Gastrocnemius medialis (tissue), 4 donors: ENCODE measurements at places on chromosomes 2 and 18.

DNA sequence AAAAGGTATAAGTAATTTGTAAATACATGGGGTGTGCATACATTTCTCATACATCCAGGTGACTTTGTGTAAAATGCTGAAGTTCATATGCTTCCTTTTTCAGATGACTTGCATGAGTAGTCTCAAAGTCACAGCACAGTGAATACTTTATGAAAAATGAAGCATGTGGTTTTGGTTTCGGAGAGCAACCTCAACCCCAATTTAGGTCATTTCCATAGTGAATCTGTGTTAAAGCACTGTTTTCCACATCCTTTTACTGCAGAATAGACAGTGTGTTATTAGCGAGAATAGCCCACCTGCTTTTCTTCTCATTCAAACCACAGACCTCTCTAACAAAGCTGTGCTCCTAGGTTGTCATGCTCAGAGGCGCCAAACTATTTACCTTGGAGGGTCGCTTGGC is 204.4 kb upstream of the RASGRP3 start:
- DNase-seq, result no peak

DNA sequence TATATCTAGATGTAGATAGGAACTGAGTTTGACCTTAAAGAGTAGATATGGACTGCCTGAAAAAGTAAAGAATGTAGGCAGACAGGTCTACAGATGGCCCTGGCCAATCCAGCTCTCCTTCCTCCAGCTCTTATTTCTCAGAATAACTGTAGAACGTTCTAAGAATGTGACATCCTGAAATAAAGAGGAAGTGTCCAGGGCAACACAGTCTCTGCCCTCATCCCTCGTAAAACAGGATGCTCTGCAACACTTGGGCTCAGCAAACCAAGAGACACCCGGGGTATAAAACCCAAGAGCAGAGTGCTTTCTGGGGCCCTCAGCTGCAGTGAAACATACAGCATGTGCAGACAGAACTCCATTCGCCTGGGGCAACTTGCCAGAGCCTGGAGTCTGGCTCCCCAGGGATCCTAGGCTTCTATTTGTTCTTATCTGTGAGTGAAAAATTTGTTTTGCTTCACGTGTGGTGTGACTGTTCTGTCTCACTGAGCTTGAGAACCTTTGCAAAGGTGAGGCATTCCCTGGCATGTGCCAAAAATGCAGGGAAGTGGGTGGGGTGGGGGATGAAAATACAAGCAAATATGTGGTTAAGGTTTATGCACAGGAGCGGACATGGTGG is 401.0 kb downstream of the SETBP1 start:
- no peak for DNase-seq

DNA sequence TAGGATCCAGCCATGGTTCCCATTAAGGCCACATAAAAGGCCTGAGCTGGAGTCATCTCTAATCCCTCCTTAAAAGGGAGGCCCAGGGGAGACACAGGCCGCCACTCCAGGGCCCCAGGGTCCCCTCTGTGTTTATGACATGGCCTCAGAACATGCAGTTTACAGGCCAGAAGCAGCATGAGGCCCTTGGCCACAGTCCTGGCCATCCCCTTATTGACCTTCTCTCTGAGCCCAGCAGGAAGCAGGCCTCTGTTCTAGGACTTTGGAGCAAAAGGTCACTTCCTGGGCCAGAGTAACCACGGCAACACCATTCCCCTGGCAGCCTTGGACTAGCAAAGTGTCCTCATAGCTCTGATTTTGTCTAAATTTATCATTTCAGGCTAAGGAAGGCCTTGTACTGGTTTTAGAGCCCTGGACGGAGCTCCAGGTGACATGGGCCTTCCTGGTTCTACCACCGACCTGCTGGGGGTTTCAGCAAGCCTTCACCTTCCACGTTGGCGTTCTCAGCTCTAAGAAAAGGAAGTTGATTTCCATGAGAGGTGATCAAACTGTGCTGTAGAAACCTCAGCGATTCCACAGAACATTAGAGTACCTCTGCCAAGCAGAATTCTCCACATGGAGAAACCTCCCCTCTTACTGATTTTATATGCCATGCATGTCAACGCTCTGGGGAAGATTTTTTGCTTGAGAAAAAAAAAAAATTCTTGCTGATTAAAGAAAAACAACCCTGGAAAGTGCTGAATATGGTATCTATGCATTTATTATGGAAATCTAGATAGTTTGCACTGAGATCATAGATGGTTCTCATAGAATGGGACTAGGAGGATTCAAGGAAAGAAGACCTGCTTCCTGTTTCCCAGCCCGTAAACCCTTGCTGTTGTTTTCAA is 53.7 kb downstream of the HS1BP3 start:
- peak; percentile 85 for DNase-seq

DNA sequence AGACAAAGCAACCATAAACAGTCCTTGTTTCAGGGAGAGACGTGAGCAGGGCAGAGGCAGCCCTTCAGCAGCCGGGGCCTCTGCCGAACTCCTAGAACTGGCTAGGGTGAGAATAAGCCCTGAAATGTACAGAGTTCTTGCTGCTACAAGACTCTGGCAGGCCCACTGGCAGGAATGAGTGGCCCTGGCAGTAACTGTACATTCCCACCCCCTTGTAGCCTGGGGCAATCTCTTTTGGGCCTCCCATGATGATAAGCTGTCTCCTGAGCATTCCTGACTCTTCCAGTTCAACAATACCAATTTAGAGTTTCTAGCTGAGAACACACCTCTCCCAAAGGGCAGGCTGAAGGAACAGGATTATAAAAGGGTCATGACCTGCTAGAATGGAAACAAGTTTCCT is 54.3 kb downstream of the HAUS1 start:
- DNase-seq, result no peak

DNA sequence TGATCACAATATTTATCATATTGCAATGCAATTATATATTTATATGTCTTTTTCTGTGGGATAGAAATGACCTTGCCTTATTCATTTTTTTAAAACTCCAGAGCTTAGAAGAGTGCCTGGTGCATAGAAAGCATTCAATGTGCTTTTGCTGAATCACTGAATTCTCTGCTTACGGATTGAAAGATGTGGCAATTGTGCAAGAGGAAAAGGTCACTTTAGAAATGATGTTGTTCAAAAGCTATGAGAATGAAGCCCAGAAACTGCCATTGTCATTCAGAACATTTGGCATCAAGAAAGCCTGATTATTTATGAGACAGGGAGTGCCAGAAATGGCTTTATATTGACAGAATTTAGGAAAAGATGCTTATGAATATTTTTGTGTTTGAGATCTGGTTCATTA is 678.6 kb upstream of the CDH2 start:
- no peak for DNase-seq

DNA sequence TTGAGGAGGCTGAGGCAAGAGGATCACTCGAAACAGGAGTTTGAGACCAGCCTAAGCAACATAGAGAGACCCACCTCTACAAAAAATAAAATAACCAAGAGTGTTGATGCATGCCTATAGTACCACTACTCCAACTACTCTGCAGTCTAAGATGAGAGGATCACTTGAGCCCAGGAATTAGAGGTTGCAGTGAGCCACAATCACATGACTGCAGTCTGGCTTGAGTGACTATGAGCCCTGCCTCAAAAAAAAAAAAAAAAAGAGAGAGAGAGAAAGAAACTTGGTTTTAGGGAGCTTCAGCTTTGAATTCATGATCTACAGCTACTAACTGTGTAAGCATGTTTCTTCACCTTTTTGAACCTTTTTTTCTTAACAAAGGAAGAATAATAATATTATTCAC is 119.9 kb downstream of the HNMT start:
- DNase-seq, result no peak

DNA sequence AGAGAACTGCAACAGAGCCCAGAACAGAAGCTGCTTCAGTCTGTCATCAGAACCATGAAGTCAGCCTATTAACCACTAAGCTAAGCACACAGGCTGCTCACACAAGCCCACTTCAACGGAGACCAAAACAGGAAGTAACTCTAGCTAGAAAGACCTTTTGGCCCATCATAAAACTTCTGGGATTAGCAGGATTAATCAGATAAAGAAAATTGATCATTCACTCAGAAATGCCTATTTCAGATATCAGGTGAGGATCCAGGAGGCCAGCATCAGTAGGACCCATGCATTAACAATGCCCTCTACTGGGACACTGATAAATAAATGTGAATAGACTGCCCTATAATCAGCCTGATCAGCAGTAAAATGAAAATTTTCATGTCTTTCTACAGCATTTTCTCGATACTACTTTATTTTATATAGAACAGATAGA is 101.4 kb downstream of the WDPCP start:
- no peak for DNase-seq

DNA sequence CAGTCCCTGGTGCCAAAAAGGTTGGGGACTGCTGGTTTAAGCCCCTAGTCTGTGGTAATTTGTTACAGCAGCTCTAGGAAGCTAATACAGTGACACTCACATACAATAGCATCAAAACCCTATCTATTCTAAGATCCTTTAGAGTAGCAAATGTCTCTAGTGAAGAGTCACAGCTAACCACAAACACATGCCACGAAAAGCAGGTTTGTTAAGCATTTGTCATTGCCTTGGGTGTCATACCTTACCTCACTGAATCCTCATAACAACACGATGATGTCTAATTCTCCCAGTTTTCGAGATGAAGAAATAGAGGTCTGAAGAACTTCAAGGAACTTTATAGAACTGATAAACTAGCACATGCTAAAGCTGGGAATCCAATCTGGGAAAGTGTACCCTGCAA is 29.6 kb upstream of the RNF152 start:
- no peak for DNase-seq

DNA sequence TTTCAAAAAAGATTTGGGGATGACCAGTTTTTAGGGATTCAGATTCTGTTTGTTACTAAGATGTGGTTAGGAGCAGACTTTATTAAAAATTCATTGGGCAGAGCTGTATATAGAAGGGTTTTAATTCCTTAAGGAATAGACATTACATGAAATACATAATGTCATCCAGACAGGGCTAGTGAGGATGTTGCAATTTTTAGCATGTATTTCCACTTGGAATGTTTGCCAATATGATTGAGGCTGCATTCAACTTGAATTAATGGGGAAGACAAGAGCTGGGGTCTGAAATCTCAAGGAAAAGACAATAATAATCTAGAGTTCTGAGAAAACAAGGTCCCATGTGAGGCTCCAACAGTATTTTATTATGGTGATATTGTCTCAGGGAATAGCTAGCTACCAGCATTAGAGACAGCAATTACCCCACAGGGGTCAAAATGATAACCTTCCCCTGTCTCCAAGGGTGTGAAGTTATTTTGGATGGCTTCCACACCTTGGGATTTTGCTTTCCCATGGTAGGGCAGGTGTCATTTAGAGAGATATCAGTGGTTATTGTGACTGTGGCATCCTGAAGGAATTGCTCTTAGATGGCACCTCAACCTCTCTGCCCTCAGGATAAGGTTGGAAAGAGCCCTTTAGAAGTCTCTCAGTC is 60.2 kb downstream of the VSNL1 start:
- no peak for DNase-seq

GRCh38 chr2:173264603-173265366 is 89.9 kb upstream of the CDCA7 start:
- DNase-seq, result peak; percentile 19

- no peak for DNase-seq
Observed at GRCh38 chr18:10020171-10020570, 106.4 kb downstream of the VAPA start.

GRCh38 chr2:176149939-176150583 is 1.3 kb upstream of the HOXD4 start:
- DNase-seq, result no peak

- DNase-seq, result no peak
Observed at GRCh38 chr2:230830428-230830827, 34.3 kb upstream of the ITM2C start.

DNA sequence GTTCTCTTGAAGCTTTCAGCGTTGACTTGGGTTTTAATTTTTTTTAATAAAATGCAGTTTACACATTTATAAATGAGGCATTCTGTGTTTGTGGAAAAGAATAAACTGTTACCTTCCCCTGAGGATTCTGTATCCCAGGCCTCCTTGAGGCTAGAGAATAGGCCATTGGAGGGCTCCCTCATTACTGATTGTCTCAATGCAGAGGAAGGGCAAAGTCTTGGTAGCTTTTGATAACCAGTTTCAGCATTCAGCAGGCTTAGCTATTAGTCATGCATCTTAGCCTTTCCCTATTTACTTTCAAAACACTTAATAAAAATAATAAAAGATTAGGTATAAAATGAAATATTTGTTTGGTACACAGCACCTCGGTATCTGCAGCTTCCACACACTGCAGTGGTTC is 58.1 kb upstream of the OTX1 start:
- DNase-seq, result no peak

GRCh38 chr2:43402452-43402937 is 176.1 kb upstream of the ZFP36L2 start:
- DNase-seq, result no peak

DNA sequence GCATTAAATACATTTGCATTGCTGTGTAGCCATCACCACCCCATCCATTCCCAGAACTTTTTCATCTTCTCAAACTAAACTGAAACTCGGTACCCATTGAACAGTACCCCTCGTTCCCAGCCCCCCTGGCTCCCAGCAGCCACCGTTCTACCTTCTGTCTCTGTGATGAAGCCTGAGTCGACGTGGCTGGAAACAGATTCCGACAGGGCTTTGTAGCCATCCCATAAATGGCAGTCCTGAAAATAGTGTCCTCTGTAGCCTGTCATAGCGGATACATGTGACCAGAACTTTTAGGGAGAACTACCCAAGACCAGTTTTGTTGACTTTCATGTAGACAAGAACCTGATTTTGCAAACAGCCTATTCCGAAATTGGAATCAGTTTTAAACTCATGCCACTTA is 59.1 kb downstream of the TSHZ1 start:
- no peak for DNase-seq

GRCh38 chr2:110219496-110220189 is 7.3 kb upstream of the MTLN start:
- DNase-seq, result no peak

DNA sequence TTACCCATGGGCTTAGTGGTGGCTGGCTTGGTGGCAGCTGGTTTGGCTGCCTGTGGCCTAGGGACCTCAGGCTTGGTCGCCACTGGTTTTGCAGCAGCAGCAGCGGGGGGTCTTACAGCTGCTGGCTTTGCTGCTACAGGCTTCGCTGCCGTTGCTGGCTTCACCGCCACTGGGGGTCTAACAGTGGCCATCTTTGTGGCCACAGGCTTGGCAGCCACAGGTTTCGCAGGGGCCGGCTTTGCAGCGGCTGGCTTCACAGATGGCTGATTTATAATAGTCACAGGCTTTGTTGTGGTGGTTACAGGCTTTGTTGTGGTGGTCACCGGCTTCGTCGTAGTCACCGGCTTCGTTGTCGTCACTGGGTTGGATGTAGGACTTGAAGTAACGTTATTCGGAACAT is 77.8 kb downstream of the COL6A3 start:
- DNase-seq, result no peak

- no peak for DNase-seq
Observed at GRCh38 chr2:195559431-195559914, 97.6 kb upstream of the SLC39A10 start.

DNA sequence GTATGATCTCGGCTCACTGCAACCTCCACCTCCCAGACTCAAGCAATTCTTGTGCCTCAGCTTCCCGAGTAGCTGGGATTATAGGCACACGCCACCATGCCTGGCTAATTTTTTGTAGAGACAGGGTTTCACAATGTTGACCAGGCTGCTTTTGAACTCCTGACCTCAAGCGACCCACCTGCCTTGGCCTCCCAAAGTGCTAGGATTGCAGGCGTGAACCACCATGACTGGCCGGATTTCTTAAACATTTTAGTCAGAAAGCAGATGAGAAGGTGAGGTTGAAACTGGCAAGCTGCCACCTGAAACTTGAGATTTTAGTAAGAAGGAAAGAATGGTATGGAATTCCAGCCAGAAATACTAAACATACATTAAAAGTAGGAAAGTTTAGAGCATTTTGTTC is 31.9 kb downstream of the KLHL23 start:
- DNase-seq, result no peak
